ENCODE measurements at places on chromosomes 1 and 21. TPM values are rescaled to one million over a fixed set of nuclear protein-coding genes. Genes with fewer than 3 reads are reported as not detected.
A peak's percentile ranks its signal among the peaks of the same experiment; 100 is the strongest.

- DNase-seq, result no peak
These were observed 7.3 kb downstream of the EDEM3 start for GRCh38 chr1:184747089-184747955.

GRCh38 chr1:236416165-236416564, 22.1 kb downstream of the EDARADD start:
- no peak for DNase-seq

- DNase-seq, result no peak
These were observed 41.5 kb upstream of the HAO2 start for GRCh38 chr1:119327094-119327449.

GRCh38 chr1:10431070-10431730, 967 bp downstream of the CENPS start:
- DNase-seq, result no peak

- no peak for DNase-seq
These were observed 179.6 kb downstream of the RUNX1 start for GRCh38 chr21:34869545-34869944.

DNA sequence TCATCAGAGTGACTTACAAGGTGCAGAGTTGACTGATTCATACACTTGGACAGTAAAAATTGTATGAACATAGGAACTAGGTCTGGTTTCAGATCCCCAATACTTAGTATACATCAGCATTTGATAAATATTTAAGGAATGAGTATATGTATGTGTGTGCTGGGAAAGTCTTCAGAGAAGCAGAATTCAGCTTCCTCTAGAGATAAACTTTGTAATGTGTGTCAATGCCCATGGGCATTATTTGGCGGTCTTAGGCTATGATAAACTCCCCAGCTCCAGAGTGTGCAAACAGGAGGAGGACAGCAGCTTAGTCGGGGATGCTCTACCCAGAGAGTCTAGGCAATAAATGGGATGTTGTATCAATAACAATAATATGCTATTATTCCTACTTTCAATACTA, 2.9 kb upstream of the CAMK1G start:
- DNase-seq, result no peak

DNA sequence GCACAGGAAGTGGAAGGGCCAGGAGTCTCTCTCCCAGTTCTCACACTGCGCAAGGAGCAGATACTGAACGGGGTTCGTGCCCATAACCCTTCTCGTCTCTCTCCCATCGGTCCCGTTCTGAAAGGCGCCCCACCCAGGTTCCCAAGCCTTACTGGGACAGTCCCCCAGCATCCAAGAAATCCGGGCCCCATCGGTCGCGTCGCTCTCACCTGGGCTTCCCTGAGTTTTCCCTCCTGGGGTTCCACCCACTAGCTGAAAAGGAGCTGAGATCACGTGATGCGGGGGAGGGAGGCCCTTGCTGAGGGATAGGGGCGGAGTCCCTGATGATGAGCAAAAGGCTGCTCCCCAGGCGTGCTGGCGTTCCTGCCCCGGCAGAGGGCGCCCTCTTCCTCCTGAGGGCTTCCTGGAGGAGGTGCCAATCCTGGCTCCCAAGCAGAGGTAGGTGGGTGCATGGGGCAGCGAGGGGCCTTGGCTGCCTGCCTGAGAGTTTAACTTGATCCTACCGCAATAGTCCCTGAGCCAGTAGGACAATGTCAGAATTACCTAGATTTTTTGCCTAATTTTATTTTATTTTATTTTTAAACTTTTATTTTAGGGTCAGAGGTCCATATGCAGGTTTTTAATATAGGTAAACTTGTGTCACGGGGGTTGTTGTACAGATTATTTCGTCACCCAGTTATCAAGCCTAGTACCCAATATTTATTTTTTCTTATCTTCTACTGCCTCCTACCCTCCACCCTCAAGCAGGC, at the start of gene SPOCD1:
Gene SPOCD1, minus strand, starts transcription at position 271 of the 749 bp plus-strand sequence. CDS start 689 bp downstream, outside the sequence.
- DNase-seq, result no peak

- DNase-seq, result no peak
These were observed 81.1 kb downstream of the NPHP4 start for GRCh38 chr1:5911157-5911556.

DNA sequence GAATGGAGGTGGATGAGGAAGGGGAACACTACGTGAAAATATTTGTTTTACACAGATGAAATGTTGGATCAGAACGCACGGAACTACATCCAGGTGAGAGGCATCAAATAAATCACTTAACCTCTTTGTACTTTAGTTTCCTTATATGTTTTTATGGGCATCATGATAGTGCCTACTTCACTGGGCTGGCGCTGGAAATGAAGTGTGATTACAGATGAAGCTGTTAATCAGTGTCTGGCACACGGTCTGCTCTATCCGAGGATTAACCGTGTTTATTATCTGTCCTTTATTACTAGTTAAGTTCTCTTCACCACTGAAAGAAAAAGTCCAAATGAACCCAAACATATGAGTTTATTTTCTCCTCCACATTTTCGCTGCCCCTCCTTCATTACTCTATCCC, 96.0 kb upstream of the TRABD2B start:
- DNase-seq, result no peak

DNA sequence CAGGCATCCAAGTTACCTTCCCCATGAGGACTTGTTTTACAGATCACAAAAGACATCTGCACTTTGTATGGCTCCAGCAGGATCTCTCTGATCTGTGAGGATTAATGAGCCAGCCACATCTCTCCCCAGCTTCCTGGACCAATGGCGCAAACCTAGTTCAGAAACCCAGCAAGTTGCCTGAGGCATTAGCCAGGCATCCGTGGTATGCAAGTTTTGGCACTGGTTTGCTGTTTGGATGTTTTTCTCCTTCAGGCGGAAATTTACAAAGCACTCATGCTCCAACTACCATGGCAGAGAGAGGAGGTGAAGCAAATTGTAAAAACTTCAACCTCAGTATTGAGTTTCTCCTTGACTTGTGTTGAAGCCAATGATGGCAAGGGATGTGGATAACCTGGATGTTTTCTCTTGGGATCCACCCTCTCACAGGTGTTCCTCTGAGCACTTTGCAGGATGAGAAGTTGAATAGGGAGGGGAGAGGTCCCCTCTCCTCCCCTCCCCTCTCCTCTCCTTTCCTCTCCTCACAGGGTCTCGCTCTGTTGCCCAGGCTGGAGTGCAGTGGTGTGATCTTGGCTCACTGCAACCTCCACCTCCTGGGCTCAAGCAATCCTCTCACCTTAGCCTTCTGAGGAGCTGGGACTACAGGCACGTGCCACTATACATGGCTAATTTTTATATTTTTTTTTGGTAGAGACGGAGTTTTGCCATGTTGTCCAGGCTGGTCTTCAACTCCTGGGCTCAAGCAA, 25.6 kb upstream of the ENO1 start:
- DNase-seq, result peak; percentile 76

GRCh38 chr1:103489935-103490334, 35.6 kb upstream of the RNPC3 start:
- no peak for DNase-seq

GRCh38 chr1:50272912-50273311, 150.3 kb downstream of the DMRTA2 start:
- DNase-seq, result no peak

- DNase-seq, result no peak
These were observed 210.2 kb downstream of the SLC44A5 start for GRCh38 chr1:75400716-75401115.

- DNase-seq, result no peak
These were observed 37.8 kb downstream of the NGF start for GRCh38 chr1:115300087-115300876.

DNA sequence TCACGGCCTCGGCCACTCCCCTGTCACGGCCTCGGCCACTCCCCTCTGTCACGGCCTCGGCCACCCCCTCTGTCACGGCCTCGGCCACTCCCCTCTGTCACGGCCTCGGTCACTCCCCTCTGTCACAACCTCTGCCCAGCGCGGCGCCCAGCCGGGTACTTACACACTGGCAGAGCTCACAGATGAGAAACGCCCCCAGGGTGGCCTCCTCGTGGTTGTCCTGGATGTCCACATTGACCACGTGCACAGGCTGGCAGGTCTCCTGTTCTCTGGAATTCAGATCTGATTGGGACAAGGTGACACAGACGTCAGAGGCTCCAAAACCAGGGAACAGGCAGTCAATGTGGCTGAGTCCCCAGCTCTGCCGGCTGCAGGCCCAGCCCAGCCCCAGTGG, 3.3 kb upstream of the TMEM240 start:
- DNase-seq, result no peak

GRCh38 chr21:45265721-45266517, 21.8 kb downstream of the POFUT2 start:
- no peak for DNase-seq

DNA sequence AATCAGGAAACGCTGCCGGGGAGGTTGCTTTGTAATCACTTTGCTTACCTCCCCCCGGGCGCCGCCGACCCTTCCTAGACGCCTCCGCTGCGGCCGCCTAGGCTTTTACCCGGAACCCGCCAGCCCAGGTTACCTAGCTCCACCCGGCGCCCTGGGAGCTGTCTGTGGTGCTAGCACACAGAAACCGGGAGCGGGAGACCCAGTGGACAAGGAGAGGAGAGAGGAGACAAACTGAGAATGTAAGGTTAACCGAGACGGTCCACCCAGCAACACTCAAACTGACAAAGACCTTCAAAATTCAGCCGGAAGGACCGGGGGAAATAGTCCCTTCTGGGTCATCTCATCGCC, 9.8 kb downstream of the BARHL2 start:
- DNase-seq, result no peak

GRCh38 chr1:113253187-113253586, 137.1 kb upstream of the MAGI3 start:
- no peak for DNase-seq

GRCh38 chr1:24547195-24547594, 8.7 kb upstream of the NCMAP start:
- no peak for DNase-seq

DNA sequence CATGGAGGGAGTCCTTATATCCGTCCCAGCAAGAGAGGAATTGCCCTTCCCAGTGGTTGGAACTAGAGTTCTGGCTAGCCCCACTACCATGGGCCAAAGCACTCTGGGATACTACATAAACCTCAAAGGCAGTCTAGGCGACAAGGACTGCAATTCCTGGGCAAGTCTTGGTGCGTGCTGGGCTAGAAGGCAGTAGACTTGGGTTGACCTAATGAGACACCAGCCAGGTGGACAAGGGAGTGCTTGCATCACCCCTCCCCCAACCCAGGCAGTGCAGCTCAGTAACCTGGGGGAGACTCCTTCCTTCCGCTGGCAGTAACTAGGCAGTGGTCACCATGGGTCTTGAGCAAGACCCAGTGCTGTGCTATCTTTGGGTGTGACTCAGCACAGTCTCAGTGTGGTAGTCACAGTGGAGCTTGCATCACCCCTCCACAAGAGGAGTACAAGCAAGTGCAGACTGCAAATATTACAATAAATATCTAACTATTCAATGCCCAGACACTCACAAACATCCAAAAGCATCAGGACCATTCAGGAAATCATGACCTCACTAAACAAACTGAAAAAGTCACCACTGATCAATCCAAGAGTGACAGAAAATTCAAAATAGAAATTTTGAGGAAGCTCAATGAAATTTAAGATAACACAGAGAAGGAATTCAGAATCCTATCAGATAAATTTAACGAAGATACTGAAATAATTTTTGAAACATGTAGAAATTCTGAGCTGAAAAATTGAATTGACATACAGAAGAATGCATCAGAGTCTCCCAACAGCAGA, 84.7 kb upstream of the LYPLAL1 start:
- DNase-seq, result no peak

- DNase-seq, result no peak
These were observed 3.2 kb upstream of the LHX8 start for GRCh38 chr1:75130865-75131564.

GRCh38 chr1:231465051-231465450, 43.0 kb upstream of the EGLN1 start:
- DNase-seq, result no peak

GRCh38 chr1:65421351-65422025, 1.0 kb downstream of the LEPR start:
- DNase-seq, result no peak

DNA sequence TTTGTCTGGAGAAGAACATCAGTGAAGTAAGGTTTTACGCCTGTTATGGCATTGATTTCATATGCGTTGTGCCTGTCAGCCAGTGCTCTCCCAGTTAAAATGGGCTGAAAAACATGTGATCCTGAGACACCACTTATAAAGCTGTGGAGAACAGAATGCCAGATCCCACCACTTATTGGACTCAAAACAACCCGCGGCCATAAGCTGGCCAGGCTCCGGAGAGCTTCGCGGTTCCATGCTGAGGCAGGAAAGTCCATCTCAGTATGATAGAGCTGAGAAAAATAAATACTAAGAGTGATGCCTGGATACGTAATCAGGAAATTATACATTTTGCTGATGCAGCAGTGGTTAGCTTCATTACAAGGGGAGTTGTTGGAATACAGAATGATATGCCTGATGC, 5.1 kb downstream of the APOBEC4 start:
- DNase-seq, result no peak

DNA sequence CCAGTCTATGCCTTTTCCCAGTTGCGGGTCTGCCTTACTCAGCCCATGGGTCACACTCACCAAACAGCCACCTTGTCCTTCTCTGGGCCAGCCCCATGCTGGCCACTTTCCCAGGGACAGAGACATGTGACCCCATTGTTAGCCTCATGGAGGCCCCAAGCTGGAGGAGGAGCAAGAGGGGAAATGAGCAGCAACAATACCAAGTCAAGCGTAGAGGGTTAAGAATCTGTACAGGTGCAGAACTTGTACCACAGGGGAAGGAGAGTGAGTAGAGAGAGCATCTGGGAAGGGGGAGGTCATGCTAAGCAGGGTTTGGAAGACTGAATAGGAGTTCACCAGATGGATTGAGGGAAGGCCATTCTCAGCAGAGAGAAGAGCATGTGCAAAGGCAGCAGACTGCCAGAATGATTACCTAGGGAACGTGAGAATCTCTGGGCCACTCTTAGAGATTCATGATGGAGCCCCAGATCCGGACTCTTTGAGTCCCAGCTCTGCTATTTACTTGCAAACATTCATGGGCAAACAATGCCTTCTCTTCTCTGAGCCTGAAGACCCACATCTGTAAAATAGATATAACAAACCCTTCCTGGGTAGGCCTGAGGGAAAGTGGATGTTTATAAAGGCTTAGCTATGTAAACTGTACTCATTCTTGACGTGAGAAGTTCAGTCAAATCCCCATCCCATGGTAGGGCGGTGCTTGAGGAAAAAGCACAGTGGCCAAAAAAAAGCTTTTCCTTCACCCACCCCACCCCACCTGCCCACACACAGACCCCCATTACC, 2.8 kb upstream of the SLC2A1 start:
- no peak for DNase-seq

PHF13 gene
- total RNA-seq, result 14.9 TPM

VPS45 gene
- total RNA-seq, result 25.7 TPM

SLC16A4 gene
- 1.2 TPM for total RNA-seq

FOXO6 gene
- not detected for total RNA-seq

HMCN1 gene
- total RNA-seq, result 9.2 TPM

CELA3B gene
- not detected for total RNA-seq

OR2W3 gene
- total RNA-seq, result not detected

PRRX1 gene
- total RNA-seq, result 0.93 TPM

KRTAP19-1 gene
- not detected for total RNA-seq

LCE1E gene
- total RNA-seq, result not detected

LMOD1 gene
- total RNA-seq, result not detected

MEGF6 gene
- total RNA-seq, result 57.6 TPM

CELA2B gene
- total RNA-seq, result not detected

OR2T2 gene
- total RNA-seq, result not detected

FALEC gene
- not detected for total RNA-seq

FCRL1 gene
- not detected for total RNA-seq

UBXN10 gene
- total RNA-seq, result 0.24 TPM

ITGB3BP gene
- total RNA-seq, result 11.5 TPM

ADAMTS4 gene
- total RNA-seq, result 23.8 TPM

KRTAP22-1 gene
- not detected for total RNA-seq

RNU5D-1 gene
- not detected for total RNA-seq

Data from glomerular endothelial cell (primary cell).